ENCODE measurements at places on chromosomes 4 and X.

GRCh38 chrX:64395568-64395929, 297 bp upstream of the MTMR8 start:
- no peak for DNase-seq

GRCh38 chr4:84901740-84902281, 64.7 kb downstream of the WDFY3 start:
- no peak for DNase-seq

- peak; percentile 51 for DNase-seq
Measured at GRCh38 chr4:86014599-86014998, 345.3 kb downstream of the MAPK10 start.

GRCh38 chrX:110409925-110410324, 51.3 kb downstream of the RTL9 start:
- peak; percentile 75 for DNase-seq

DNA sequence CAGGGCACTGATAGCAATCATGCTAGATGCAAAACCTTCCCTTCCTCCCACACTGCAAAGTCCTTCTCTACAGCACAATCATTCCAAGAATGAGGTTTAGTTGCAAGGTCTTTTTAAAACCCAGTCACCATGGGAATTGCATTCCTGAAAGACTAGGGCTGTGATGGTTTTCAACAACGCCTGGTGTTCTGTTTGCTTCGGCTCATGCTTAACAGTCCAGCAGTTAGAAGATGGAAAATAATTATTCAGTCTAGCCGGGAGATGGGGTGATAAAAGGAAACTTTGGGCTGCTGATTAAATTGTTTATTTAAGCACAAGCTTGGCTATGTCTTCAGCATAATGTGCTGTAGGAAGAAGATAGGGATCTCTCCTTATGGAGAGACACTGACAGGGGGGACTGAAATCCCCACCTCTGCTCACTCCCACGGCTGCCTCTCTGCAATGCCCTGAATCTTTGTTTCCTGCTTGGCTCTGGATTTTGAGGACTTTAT, 211.4 kb downstream of the MID1IP1 start:
- peak; percentile 5 for DNase-seq

GRCh38 chrX:16869393-16870094, 618 bp downstream of the RBBP7 start:
- no peak for DNase-seq

- no peak for DNase-seq
Measured at GRCh38 chr4:59770601-59771264, 1429.4 kb upstream of the ADGRL3 start.

- no peak for DNase-seq
Measured at GRCh38 chr4:57740625-57741190, 630.5 kb upstream of the IGFBP7 start.

DNA sequence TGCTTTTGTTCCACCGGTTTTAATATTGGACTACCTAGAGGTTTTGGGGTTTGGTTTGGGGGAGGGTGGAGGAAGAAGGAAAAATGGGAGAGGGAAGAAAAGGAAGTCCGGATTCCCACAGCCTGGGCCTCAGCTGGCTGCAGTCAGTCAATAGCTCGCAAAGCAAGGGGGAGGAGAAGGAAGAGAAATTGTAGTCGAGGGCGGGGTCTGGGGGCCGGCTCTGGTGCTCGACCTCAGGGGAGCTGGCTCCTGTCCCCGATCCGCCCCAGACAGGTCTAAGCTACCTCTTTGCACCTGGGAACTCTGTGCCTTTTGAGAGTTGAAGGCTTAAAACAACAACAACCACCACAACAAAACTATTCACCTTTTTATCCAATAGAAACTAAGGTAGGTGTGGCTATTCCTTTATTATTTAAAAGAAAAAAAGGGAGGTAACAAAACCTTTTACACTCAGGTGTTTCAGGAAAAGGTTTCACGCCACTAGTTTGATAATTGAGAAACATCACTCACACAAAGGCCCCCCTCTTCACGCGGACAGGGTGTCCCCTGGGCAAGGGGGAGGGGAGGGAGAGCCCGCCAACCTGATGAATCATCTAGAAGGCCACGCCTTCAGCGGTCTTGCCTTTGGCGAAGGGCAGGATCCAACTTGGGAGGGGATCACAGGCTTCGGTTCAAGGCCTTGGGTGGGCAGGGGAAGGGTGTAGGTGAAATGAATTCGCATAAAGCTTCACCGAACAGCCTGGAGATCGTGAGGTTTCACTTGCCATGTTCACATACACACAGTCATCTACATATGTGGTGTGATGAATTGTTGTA, 1.6 kb upstream of the LNX1 start:
- peak; percentile 41 for DNase-seq

DNA sequence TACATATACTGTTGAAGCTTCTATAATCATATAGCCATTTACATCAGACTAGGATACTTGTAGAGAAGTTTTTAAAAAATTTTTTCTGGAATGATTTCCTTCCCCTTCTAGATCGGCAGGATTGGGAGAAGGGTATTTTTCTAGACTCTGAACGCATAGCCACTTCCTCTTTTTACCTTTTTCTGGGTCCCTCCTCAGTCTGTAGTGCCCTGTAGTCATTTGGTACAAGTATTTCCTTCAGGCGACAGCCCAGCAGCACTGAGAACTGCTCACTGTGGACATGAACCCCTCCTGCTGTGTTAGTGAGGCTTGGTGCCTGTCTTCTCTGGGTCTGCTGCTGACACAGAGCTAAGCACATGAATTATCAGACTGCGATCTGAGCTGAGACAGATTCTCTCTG, 255.4 kb downstream of the ARHGAP10 start:
- DNase-seq = no peak

DNA sequence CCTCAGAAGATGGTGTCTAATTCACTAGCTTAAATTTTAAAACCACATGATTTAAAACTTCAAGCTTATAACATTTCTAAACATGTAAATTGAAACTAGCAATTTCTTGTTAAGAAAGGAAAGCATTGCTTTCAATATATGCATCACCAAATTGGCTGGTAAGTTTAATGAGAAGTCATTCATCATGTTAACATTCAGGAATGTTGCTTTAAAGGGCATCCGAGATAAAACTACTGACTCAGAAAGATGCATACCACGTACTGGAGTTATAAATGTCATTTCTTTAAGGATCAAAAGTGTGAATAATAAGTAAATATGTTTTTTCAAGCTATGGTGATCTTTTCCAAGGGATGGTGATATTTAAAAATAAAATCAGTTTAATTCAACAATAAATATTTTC, 83.3 kb upstream of the VCX2 start:
- no peak for DNase-seq

DNA sequence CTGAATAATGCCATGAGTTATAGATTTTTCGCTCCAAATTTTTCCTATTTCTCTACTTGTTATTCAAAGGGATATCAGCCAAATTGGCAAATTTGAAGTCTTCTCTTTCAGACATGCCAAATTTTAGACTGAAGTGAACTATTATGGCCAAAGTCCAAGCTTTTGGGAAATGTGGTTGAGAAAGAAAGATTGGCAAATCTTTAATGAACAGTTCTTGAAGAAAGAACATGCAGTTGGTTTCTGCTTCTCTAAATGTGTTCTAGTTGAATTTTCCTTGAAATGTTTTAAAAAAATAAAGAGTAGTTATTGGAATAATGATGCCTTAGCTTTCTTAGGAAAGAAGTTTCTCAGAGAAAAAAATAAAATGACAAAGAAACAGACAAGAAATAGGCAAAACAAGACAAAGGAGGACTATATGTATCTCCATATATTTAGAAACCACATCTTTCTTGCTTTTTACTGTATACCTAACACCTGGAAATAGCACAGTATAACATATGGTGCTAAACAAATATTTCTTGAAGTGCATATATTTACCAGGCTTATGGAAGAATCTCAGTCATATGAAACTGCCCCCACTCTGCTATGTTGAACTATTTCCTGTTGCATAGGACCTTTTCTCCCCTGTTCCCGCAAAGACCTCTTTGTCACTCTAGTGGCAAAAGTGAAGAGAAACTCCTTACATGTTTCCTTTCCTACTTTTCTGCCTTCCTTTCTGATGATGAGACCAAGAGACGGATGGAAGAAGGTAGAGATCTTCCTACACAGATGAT, 250.0 kb downstream of the ARHGAP24 start:
- DNase-seq = peak; percentile 65

DNA sequence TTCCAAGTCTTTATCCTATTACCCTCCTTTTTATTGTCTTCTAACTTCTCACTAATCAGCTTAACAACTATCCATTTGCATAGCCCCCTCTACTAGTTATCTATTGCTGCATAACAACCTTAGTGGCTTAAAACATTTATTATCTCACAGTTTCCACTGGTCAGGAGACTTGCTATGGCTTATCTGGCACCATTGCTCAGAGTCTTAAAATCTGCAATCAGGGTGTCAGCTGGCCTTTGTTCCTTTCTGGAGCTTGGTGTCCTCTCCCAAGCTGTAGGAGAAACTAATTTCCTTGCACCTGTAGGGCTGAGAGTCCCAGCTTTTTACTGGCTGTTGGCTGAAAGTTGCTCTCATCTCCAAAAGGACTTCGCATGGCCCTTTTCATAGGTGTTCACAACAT, 137.0 kb upstream of the SMIM31 start:
- DNase-seq = no peak

DNA sequence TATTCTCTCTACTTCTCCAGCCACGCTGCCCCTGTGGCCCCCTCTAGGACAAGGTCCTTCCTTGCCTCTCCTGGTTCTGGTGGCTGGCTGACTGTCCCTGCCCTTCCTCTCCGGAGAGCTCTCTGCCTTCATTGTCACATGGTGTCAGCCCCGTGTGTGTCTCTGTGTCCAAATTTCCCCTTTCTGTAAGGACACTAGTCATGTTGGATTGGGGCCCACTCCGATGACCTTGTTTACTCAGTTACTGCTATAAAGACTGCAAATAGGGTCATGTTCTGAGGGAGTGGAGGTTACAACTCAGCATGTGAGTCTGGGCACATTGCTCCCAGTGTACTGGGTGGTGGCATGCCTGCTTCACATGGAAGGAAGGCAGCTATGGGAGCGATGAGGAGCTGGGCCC, 129.5 kb upstream of the PSAPL1 start:
- no peak for DNase-seq

DNA sequence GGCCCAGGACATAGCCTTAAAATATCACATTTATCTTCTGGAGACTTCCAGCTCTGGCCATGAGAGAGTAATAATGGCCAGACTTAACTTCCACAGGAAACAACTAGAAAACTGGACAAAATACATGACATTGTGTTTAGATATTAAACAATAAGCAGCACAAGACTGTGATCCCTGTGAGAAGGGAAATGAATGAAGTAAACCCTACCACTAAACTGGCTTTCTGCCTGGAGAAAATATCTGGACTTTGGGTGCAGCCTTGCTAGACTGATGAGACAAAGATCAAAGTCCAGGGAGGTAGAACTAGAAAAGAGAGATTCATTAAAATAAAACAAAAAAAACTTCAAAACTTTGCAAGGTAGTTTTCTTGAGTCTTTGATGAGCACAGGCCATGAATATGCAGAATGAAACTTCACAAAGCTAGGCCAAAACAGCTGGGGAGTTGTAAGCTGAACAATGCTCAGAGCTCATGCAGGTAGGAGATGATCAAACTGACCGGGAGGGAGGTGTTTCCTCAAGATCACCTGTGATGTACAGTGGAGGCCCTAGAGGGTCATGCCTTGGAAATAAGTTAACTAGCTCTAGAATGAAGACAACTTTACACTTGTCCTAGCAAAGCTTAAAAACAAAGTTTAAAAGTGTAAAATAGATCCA, 147.0 kb upstream of the SH3RF1 start:
- DNase-seq = no peak
